ENCODE measurements at places on chromosomes 6 and 20.

GRCh38 chr6:81838724-81839426 is 86.4 kb upstream of the TENT5A start:
- no peak for DNase-seq

GRCh38 chr6:91802431-91802830 is 1215.6 kb upstream of the MAP3K7 start:
- DNase-seq: no peak

- no peak for DNase-seq
Measured at GRCh38 chr6:7650878-7651277, 60.9 kb downstream of the SNRNP48 start.

GRCh38 chr6:93139408-93140081 is 279.8 kb downstream of the EPHA7 start:
- DNase-seq: no peak

DNA sequence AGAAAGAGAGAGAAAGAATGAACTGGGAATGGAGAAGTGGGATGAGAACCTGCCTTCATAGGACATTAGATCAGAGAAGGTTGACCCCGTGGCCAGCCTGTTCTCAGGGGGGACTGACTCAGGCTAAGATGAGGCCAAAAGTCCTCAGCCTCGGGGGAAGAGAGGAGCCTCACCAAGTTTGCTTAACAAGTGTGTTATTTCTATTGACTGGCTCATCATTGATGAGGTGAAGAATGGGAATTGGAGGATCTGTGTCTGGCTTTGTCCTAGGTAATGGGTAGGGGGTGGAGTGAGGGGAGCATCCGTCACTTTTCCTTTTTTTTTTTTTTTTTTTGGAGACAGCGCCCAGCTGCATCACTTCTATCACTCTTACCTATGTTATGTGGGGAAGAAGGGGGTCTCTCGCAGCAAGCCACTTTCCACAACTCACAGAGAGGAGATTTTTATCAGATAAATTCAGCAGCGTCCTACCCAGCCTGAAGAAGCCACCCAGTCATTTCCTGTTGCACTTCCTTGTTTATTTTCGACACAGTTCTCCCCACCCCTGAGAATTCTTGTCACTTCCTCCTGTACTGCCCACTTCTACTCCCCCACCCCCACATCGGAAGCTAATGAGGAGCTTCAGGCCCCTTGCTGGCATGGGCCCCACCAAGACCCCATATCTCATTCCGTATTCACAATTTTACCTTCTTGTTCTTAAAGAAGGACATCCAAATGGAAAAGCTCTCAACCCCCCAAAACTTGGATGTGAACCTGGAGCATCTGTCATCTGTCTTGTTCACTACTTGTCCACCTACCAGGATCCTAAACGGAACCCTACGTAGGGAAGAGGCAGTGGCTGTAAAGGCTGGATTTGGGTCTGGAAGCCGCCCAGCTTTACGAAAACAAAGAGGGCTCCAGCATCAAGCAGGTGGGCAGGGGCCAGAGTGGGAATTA is 2.8 kb upstream of the RNASET2 start:
- DNase-seq: no peak

DNA sequence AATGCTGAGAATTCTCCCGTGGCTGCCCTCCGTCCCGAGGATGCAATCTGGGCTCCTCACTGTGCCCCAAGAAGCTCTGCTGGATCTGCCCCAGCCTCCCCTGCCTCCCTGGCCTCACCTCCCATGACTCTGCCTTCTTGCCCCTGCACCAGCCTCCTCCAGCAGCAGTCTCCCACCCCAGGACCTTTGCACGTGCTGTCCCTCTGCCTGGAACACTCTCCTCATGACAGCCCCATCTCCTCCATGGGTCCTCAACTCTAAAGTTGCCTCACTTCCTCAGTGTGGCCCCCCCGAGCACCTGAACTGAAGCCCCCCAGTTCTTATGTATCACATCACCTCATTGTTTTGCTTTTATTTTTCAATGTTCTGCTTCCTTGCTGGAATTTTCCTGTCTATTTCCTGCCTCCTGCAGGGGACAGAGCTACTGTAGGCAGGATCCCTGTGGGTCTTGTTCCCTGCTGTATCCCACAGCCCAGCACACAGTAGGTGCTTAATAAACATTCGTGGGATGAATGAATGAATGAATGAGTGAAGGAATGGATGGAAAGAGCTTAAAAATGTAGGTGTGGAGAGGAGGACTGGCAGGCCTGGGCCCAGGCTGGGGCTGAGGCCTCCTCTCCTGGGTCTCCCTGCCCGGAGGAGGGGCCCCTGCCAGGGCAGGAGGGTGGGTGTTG is 42.2 kb downstream of the CEBPB start:
- DNase-seq: no peak

DNA sequence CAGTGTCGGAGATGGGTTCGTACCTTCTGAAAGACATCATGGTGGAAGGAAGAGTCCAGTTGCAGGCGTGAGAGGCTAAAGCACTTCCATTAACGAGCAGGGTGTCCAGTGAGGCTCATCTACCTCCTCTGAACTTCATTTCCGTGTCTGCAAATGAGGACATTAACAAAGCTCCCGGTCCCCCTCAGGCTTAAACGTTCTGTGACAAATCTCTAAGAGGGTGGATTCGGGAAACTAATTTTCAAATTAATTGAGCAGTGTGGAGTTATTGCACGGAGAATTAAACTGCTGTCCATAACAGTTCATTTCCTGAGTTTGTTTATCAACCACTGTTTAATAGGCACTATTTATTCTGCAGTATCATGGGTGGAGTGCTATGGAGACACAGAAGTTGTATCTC is 68.2 kb downstream of the TRMT6 start:
- no peak for DNase-seq

DNA sequence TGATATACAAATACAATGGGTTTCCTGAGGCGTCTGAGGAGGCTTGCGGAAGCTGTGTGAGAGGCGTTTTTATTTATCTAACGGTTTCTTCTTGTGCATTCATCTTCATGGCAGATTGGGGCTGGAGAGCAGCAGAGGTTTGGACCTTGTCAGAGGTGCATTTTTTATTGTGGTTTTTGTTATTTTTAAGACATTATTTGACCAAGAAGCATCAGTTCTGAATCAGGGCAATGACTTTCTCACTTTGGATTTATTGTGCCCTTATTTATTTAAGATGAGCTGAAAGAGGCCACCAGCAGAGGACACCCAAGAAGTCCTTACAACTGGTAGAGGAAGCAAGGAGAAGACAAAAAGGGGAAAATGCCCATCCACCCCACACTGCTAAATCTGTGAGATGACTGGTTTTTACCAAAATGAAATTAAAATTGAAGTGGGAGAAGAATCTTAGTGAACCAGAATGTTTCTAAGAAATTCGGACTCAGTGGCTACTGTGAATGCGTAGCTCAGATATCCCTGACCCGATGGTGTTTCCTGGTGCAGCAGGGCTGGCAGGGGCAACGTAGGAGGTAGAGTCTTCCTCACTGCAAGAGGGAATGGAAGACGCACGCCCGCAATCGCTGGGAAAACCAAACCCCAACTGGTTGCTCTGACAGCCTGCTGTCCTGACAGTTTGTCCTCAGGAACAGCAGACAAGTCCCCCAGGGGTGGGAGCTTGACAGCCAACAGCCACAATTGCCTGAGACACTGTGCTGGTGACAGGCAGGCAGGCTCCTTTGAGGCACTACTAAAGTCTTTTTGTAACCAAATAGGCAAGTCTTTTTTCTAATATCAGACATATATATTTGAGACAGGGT is 14.2 kb downstream of the PRR18 start:
- no peak for DNase-seq

DNA sequence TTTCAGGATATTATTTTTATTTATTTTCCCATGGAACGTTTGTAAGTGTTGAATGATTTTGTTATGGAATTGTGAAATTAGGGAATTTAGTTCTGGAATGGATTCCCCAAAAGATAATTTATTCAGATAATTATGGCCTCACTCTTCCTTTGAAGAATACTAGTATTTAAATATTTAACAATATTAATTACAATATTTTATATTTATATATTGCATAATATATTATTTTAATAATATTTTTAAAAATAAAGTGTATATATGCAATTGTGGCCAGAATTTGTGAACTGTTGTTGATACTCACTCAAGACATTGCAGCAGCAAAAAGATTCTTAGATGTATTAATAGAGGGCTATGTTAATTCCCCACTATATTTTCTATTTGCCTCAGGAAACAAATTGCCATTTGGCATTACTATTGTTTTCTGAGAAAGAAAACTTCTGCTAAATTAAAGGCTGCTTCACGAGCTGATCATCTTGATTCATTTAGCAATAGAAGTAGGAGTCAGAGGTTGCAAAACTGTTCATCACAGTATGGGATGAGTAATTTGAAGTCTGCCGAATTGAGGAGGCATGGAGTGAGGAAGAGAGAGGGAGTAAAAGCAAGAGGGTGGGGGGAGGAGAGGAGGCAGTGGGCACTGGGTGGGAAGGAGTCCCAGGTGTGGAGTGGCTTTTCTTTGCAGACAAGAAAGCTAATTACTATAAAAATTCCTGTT is 729.2 kb downstream of the DHX35 start:
- DNase-seq: no peak

GRCh38 chr20:49431329-49431728 is 51.1 kb downstream of the KCNB1 start:
- DNase-seq: no peak

GRCh38 chr6:8415280-8415679 is 20.1 kb downstream of the SLC35B3 start:
- no peak for DNase-seq

DNA sequence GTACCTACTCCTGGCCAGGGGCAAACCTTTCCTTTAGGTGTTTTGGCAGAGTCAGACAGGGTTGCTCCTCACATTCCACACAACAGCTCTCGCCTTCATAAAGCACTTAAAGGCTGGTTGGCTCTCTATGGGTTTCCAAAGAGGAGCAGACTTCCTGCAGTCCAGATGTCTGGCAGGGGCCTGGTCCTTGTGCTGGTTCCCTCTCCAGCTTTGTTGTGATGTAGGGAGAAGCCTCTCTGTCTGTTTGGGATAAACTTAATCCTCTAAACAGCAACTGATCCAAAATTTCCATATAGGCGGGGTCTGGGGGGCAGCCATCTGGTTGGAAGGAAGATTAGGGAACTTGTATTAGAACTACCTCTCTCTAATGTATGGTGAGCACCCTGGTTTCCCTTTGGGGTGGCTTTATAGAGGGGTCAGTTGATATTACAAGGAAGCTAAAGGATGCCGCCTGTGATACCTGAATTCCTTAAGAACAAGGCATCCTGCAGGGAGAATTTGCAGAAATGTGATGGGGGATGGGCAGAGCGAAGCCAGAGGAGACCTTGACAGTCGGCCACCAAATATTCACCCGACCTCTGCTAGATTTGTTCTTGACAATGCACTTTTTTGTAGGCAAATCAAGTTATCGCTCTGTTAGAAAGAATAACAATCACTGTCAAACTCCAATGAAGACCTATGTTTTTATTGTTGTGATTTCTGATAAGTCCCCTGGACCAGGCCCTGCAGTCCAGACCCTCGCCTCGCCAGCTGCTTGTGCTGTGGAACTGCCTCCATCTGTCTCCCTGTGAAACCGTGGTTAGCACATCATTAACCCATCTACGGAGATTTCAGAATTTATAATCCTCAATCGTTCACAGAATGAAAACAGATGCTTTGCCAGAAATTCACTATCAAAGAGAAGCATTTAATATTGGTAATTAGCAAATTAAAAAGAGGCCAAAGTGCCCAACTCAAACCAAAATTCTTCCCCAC is 94.0 kb upstream of the RALGAPA2 start:
- no peak for DNase-seq

DNA sequence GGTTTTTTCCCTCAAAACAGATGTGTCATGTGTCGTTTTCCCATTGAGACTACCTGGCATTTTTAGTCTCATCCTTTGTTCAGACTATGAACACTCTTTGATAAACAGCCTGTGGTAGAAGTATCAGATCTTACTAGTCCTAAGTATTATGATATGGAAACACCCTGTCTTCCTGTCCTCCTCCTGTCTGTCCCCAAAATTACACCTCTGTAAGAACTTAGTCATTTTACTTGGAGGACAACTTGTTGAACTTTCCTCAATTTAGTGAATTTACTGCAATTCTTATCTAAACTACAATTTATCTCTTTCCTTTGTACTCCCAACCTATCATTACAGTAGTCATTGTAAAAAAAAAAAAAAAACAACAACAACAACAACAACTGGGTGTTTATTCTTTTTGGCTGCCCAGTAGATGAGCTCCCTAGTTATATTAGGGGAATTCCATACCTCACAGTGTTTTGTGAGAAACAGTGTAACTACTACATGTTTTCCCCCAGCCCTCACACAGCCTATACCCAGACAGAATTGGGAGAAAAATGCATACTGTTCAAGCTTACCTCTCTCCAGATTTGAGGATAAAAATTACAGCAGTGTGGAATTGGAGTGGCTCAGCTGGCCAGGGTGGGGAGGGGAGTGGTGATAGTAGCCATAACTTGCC is 18.5 kb upstream of the ERVFRD-1 start:
- DNase-seq: no peak

DNA sequence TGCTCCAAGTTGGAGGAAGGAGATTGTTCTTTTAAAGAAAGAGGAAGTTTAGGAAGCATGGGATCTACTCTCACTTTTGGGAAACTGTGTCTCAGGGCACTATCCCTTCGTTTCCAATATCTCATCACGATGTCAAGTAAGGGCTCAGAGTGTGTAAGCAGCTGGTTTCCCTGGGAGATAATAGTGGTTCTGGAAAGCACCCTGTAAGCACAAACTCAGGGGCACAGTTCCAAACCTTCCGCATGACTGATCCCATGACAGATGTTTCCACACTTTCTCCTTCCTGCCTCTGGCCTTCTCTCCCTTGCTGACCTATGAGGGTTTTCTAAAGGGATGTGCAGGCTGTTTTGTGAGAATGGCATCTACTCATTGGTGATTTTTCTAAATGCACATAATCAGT is 33.9 kb downstream of the ADTRP start:
- DNase-seq: no peak

DNA sequence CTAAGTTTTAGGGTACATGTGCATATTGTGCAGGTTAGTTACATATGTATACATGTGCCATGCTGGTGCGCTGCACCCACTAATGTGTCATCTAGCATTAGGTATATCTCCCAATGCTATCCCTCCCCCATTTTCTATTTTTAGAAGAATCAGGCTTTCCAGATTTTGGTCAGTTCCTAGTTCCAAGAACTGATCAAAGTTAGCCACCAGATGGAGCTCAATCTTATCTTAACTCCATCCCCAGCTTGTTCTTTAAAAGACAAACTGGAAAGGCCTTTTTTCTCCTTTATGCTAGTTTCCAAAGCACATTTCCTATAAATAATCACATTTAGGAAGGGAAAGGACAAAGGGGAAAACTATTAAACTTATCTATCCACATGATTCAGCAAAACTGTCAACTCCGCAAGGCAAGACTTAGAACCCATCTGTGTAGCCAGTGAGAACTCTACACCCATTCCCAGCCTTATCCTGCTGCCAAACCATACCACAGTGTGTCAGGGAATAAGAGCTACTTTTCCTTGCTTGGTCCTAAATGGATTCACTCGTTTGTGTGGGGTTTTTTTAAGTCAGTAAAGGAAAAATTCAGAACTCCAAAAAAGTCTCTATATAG is 22.8 kb upstream of the KHDC1 start:
- DNase-seq: peak; percentile 68

GRCh38 chr6:86537292-86537861 is 400.0 kb upstream of the HTR1E start:
- DNase-seq: peak; percentile 9
